ENCODE measurements at places on chromosomes 5 and 9. TPM values are rescaled to one million over a fixed set of nuclear protein-coding genes. Genes with fewer than 3 reads are reported as not detected.

NR5A1 gene
- total RNA-seq = not detected

RNF183 gene
- total RNA-seq = not detected

ATP10B gene
- not detected for total RNA-seq

OR1Q1 gene
- 0.26 TPM for total RNA-seq

MTAP gene
- 33.8 TPM for total RNA-seq

DMRT3 gene
- not detected for total RNA-seq

COL15A1 gene
- total RNA-seq = 2.7 TPM

CTXN3 gene
- total RNA-seq = not detected

PCDHGA11 gene
- total RNA-seq = 11.0 TPM

PLK2 gene
- 96.7 TPM for total RNA-seq

CAMK2A gene
- under 0.01 TPM for total RNA-seq

DIPK1B gene
- 1.4 TPM for total RNA-seq

CYLC2 gene
- total RNA-seq = not detected

NUP214 gene
- total RNA-seq = 10.3 TPM

FAM221B gene
- not detected for total RNA-seq

PCDH1 gene
- total RNA-seq = 5.7 TPM

TAF1L gene
- under 0.01 TPM for total RNA-seq

SH3RF2 gene
- total RNA-seq = 1.8 TPM

FOXD4 gene
- total RNA-seq = 0.06 TPM

DMRT1 gene
- total RNA-seq = not detected

AJM1 gene
- 1.1 TPM for total RNA-seq

FOXD4L6 gene
- total RNA-seq = not detected

IFNB1 gene
- not detected for total RNA-seq

TMEM174 gene
- total RNA-seq = not detected

IRX2 gene
- 0.62 TPM for total RNA-seq

ENTPD2 gene
- total RNA-seq = not detected

SELENOP gene
- 12.4 TPM for total RNA-seq

MCCC2 gene
- total RNA-seq = 20.1 TPM

ADCY2 gene
- under 0.01 TPM for total RNA-seq

TMEM215 gene
- not detected for total RNA-seq

RPS23 gene
- total RNA-seq = 4,129 TPM

KIF12 gene
- not detected for total RNA-seq

GPR21 gene
- total RNA-seq = 0.87 TPM

TAF11L5 gene
- total RNA-seq = not detected

ANKRD20A1 gene
- total RNA-seq = 0.12 TPM

CACNA1B gene
- not detected for total RNA-seq

CCNO gene
- total RNA-seq = 0.40 TPM

NEURL1B gene
- total RNA-seq = 3.4 TPM

SH3PXD2B gene
- 25.5 TPM for total RNA-seq

DCTN3 gene
- 175 TPM for total RNA-seq

ALDH7A1 gene
- 53.8 TPM for total RNA-seq

SLC2A8 gene
- total RNA-seq = 11.1 TPM

GFI1B gene
- not detected for total RNA-seq

CYSRT1 gene
- 0.87 TPM for total RNA-seq

PCDHGC5 gene
- total RNA-seq = 3.4 TPM

CCL21 gene
- total RNA-seq = not detected
